ENCODE measurements at places on chromosomes 6 and 20.

DNA sequence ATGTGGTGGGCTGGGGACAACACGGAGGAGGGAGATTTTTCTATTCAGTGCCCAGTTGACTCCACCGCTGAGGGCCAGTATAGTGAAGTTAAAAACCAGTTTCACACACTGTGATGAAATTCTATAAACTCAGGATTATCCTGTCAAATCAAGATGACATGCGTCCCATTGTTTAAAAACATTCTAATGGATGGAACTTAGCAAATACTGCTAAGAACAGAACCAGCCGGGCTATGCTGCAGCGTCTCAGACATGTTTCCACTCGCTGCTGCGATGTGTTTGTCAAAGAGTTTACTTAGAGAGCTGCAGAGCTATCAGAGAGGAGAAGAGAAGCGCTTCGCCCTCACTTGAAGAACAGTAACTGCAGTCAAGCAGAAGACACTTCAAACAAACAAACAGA is 212.6 kb upstream of the FOXQ1 start:
- DNase-seq = no peak

- DNase-seq = no peak
Measured at GRCh38 chr6:3494391-3495100, 37.7 kb upstream of the SLC22A23 start.

DNA sequence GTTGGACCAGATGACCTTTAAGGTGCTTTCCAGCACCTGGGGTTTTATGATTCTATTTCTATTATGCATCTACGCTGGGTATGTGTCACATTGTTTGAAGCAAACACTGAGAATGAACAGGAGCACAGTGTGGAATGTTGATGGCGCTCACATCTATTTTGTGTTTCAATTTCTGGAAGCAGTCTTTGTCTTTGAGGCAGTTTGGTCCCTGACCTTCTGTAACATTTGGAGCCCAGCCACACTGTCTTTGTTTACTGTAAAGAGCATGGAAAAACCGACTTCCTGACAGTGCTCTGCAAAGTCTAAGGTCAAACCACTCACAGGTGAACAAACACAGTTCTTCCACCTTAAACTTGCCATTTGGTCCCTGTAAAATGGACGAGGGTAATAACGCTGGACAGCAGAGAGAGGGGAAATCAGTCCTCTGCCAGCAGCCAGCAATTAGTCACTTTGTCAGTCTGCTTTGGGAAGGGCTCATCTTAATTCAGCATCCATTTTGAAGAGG is 155.5 kb downstream of the PRL start:
- DNase-seq = peak; percentile 33

DNA sequence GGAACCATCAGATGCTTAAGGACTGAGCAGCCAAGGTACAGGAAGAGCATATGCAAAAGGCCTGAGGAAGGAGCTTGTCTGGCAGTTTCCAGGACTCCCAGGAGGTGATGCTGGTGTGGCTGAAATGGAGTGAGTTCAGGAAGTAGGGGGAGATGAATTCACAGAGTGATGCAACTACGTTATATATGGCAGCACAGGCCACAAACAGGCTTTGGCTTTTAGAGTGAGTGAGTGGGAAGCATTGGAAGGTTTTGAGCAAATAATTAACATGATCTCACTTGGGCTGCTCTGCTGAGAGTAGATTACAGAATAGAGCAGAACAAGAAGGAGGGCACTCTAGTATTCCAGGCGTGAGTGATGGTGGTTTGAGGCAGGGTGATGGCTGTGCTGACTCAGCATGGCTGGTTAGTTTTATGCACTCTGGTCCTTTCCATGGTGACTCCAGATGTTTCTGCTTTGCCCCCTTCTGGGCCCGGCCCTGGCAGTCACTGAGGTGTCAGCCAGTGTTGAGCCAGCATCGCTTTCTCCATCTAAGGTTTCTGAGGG is 6.5 kb downstream of the BTN2A2 start:
- no peak for DNase-seq

- DNase-seq = no peak
Measured at GRCh38 chr20:4966826-4967751, 34.2 kb downstream of the SLC23A2 start.

GRCh38 chr6:63764318-63764916 is 128.8 kb downstream of the PHF3 start:
- no peak for DNase-seq

Measured in right hindlimb (tissue), 1 donor.